ENCODE measurements at places on chromosomes 4 and X.

GRCh38 chrX:153903991-153904957 is at the start of gene AVPR2:
Gene AVPR2 (plus strand): TSS chrX:153904673. CDS start chrX:153905146, 473 bp downstream.
- no peak for DNase-seq

GRCh38 chrX:54926978-54927377 is 6.4 kb downstream of the TRO start:
- no peak for DNase-seq

GRCh38 chrX:150365990-150366911 is 3.1 kb downstream of the MAMLD1 start:
- peak; percentile 41 for DNase-seq

GRCh38 chr4:8391972-8392371 is 48.6 kb downstream of the ACOX3 start:
- peak; percentile 53 for DNase-seq

DNA sequence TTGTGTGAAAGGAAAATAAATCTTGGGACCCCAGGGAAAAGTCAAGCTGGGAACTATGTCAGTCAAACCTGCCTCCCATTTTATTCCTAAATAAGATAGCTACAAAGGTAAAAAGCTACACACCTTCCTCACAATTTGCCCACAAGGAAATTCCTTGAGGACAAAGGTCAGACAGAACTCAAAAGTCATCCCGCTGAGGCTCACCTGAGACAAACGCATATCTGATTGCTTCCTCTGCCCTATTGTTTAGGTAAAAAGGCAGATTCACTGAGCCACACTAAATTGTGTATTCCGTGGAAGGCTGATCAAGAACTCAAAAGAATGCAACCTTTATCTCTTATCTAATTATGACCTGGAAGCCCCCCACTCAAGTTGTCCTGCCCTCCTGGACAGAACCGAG is 58.7 kb upstream of the MAML3 start:
- no peak for DNase-seq

Data from left colon (tissue), 2 donors.